ENCODE measurements at places on chromosomes 7 and 10.

DNA sequence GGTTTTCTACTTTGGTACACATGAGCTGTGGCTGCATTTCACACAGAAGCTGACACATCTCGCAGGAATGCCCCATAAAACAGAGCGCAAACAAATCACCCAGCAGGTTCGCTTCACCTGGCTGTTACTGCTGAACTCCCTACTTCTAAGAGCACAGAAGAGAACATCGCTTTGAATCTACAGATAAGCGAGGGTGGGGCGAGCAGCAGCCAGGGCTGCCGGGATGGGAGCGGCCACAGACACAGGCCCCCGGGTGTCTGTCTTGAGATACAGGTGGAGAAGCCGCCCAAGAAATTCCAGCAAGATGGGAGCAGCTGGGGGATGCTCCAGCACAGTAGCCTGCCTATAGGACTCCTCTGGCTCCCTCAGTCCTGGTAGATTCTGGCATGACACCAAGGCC, 27.4 kb downstream of the OGDHL start:
- peak; percentile 80 for DNase-seq

DNA sequence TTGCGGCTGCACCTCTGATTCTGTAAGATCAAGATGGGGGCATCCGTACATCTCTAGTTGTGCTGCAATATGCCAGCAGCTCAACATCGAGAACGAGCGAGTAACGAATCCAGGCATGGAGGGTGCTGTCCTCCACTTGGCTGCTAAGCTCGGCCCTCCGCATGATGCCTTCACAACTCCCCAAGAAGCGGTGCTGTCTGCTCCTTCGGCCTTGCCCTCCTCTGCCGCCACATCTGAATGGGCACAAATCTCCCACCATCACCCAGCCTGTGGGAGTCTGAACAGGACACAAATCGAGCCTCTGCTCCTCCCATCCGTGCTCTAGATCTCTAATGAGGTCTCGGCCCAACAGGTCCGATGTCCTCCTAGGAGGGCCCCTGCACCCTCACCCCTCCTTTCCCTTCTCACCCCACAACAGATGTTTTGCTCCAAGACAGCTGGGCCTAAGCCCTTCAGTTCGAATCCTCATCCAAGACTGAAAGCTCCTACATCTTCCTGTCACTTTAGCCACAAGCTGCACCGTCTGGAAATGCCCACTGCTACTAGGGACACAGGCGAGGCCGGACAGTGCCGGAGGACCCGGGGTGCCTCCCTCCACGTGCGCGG, 86.7 kb downstream of the ZNF33B start:
- no peak for DNase-seq

DNA sequence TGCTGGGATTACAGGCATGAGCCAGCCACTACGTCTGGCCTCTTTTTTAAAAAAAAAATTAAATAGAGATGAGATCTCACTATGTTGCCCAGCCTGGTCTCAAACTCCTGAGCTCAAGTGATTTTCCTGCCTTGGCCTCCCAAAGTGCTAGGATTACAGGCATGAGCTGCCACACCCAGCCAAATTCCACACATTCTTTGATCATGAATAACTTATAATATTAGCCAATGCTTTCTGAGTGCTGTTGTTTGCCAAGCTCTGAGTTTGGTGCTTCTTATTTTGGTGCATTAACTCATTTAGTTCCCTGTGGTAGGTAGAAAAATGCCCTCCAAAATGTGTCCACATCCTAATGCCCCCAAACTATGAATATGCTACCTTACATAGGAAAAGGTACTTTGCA, 47.2 kb upstream of the MKI67 start:
- DNase-seq: no peak

- DNase-seq: peak; percentile 22
These were observed 48.7 kb upstream of the DYNC1I1 start for GRCh38 chr7:95723583-95724180.

- DNase-seq: no peak
These were observed 607.2 kb upstream of the MGMT start for GRCh38 chr10:128859738-128860386.

- peak; percentile 37 for DNase-seq
These were observed 160.0 kb upstream of the ANK3 start for GRCh38 chr10:60549686-60550085.

DNA sequence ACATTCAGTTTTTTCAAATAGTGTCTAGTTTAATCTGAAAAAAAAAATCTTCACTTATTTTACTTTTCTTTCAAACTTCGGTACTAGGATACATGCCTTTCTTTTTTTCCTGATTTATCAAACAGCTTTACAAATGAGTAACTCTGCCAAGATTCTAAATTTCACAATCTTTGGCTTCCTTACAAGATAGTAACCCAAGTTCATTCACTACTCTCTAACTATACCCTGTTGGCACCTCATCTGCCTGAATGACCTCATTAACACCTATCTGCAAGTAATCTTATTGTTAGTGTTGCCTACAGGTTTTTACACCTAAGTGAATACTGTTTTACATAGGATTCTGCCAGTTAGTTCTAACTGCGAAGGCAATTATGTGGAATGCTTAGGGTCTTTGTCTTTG, 159.8 kb downstream of the FOXP2 start:
- no peak for DNase-seq

DNA sequence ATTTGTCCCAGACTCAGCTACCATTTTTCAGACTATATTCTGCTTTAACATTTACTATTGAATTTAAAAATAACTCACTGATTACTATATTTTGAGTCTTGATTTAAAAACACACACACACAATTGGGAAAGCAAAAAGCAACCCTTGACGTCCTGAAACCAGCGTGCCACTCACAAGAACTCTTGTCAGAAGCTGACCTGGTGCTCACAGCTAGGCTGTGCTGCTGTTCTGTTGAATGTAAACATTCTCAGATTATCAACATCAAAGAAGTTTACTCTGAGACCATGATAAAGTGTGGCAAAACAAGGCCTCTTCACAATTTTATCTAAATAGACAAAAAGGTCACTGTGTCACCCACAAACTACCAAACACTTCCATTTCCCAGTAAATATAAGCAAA, 62.6 kb upstream of the CACNA2D1 start:
- DNase-seq: no peak

GRCh38 chr10:66943590-66943989, 17.8 kb downstream of the LRRTM3 start:
- no peak for DNase-seq

DNA sequence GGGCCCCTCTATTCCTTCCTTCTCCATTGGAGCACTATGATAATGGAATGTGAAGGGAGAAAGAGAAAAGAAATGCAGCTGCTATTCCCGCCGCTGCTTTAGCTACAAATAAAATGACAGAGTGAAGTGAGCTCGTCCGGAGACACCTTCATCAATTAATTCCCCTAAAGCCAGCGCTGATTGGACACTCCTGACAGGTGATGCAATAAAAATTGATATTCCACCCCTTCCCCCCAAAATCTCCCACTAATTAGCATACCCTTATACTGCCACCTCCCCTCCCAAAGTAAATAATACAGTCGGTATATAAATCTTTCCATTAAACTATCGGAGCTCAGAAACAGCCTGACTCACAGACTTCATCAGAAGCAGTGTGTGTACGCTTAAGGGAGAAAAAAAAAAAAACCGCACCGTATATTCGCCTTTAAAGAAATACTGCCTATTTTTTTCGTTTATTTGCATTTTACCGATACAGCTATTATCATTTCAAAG, 7.3 kb downstream of the SKIDA1 start:
- DNase-seq: peak; percentile 78

GRCh38 chr7:1325246-1325645, 92.6 kb downstream of the UNCX start:
- no peak for DNase-seq

- DNase-seq: no peak
These were observed 262.2 kb upstream of the SEMA3C start for GRCh38 chr7:81181066-81181465.

DNA sequence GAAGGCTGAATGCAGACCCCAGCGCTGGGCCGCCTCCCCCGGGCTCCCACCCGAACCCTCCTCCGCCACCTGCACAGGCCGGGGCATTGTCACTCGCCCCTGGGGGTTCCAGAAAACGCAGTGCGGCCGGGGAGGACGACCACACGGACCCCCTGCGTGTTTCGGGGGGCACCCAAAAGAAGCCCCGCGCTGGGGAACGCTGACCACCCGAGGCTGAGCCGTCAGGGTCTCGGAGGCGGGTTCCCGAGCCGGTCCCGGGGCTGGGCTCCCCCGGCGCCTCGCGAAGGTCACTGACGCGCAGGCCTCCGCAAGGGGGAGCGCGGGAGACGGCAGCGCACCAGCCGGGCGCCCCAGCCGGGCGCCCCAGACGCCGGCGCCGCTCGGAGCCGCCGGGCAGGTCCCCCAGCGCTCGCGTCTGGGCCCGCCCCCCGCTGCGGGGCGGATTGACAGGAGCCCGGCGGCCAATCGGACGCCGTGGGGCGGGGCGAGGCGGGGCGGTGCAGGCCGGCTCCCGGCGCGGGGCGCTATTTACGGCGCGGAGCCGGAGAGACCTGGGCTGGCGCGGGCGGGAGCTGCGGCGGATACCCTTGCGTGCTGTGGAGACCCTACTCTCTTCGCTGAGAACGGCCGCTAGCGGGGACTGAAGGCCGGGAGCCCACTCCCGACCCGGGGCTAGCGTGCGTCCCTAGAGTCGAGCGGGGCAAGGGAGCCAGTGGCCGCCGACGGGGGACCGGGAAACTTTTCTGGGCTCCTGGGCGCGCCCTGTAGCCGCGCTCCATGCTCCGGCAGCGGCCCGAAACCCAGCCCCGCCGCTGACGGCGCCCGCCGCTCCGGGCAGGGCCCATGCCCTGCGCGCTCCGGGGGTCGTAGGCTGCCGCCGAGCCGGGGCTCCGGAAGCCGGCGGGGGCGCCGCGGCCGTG, at the start of gene BAMBI:
Gene BAMBI (plus strand): TSS at position 554 of the 920 bp plus-strand sequence. CDS start 377 bp downstream, outside the sequence.
- peak; percentile 96 for DNase-seq

- DNase-seq: no peak
These were observed 73.5 kb upstream of the PDSS1 start for GRCh38 chr10:26624006-26624405.

GRCh38 chr10:98621630-98622029, 174.9 kb upstream of the HPS1 start:
- DNase-seq: no peak

GRCh38 chr7:82444220-82444909, 788 bp upstream of the CACNA2D1 start:
- DNase-seq: no peak

GRCh38 chr7:88169717-88170320, 50.0 kb downstream of the SRI start:
- peak; percentile 15 for DNase-seq

- no peak for DNase-seq
These were observed 54.6 kb upstream of the NRG3 start for GRCh38 chr10:81820418-81820817.
